Stimulated activated CD8-positive, alpha-beta memory T cell treated with anti-CD3 and anti-CD28 coated beads, Interleukin-15, amount 100 ng/mL, for 48 hours (primary cell): ENCODE measurements at places on chromosomes 5 and 9.
A peak's percentile ranks its signal among the peaks of the same experiment; 100 is the strongest.

DNA sequence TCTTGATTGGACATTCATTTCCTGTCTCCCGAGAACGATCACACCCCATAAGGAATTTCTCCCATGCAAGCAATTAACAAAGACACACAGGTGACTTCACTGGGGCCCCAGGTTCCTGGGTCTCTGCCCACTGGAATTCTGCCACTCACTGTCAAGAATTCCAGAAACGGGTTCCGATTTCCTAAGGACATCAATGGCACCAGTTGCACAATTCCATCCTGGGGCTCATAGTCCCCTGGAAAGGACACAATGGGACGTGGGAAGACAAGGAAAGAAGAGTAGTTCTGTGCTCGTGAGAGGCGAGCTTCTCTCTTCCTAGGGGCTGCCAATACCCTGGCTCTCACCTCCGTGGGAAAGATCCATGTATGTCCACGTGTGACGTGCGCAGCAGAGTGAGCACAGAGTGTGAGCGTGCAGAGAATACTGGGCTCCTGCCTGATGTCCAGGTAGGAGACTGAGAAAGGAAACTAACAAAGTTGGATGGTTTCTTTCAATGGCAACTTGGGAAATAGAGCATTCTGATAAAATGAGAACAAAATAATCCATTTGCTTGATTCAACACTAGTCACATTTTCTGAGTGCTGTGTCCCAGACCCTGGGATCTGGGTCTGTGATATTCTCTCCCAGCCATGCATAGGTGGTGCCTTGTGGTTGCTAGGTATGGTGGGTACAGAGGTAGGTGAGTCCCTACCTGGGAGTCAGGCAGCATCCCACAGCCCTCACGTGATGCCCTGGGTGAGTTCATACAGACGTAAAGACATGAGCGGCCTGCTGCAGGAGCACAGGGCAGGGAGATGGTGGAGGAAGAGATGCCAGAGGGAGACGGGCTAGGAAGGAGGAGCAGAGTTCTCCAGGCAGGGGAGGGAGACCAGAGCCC lies 159.8 kb downstream of the COL23A1 start:
- DNase-seq: no peak

GRCh38 chr5:160339406-160340130 lies 27.2 kb upstream of the CCNJL start:
- DNase-seq: no peak

DNA sequence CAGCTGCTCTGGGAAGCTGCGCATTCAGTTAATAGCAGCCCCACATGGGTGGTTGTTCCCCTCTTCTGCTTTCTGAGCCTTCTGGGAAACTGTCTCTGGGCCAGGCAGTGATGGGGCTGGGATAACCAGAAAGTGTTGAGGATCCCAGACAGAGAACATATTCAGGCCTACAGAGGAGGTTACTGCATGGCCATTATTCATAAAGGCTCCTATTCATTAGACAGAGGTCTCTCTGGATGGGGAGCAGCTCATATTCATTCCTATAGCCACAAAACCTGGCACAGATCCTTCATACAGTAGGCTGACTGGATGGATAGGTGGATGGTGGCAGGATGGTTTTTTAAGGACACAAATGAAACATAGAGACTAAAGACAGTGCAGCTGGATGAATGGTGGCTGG lies 76.3 kb downstream of the HSPA4 start:
- DNase-seq: no peak

DNA sequence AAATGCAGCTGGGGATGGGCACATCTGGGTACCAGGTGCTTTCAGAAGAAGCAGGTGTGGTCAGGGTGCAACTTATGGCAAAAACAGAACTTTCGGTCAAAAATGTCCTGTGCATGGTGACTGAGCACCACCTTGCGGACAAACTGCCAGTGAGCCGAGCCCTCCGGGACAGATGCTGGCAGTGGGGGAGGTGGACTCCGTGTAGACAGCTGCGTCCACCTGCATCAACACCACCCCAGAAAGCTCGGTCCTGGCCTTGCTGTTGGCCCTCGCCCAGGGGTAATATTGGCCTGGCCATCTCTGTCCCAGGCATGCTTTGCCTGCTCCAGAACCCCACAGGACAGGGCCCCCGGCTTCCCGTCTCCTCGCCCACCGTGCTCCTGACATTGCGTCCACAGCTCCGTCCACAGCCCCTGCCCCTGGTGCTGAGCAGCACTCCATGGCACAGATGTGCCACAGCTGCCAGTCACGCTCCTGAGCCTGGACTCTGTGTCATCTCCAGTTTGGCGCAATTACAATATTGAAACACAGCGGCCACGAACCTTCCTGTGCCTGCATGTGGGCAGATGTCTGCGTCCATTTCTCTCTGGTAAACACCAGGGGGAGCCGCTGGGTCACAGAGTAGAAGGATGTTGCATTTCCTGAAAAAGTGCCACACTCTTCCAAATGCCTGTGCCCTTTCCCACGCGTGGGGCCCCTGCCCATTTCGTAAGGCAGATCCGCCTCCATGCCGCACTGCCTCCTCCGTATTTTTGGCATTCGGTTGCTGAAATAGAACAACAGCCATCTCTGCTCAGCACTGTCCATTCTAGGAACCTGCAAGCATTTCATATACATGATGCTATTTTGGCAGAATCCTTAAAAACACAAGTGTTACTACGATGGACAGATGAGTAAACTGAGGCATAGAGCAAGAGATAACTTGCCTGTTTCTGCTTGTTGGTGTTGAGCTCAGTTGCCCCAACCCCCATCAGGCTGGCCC lies 33.4 kb upstream of the SLC6A19 start:
- DNase-seq: peak; percentile 15

DNA sequence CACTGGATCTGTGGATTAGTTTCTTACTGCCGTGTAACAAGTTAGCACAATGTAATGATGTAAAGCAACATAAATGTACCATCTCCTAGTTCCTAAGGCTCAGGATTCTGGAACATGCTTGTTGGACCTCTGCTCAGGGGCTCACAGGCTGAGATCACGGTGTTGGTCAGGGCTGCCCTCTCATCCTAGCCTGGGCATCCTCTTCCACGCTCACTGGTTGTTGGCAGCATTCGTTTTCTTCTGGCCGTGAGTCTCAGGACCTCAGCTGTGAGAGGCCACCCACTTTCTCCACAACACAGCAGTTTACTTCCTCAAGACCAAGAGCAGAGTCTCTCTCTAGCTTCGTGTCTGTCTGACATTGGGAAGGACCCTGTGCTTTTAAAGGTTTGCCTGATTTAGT lies 17.3 kb downstream of the RASGEF1C start:
- no peak for DNase-seq

GRCh38 chr5:143398451-143399237 lies 4.8 kb downstream of the NR3C1 start:
- no peak for DNase-seq

- no peak for DNase-seq
Measured at GRCh38 chr9:93585259-93585658, 8.9 kb downstream of the PHF2 start.

DNA sequence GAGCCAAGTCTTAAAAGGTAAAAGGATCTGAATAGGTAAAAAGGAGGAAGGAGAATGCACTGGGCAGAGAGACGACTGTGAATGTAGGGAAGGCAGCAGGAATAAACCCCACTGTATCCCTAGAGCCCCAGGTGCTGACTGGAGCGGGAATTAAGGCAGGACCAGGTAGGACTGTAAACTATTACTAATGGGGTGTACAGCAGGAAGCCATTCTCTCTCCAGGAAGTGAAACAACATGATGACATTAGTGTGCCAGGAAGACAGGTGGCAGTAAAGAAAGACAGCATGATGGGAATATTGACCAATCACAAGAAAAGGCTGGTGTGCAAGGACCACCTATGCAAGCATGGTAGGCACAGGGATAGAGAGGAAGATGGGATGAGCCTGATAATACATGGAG lies 433.0 kb downstream of the DNAH5 start:
- DNase-seq: no peak

GRCh38 chr5:175059687-175060211 lies 335.4 kb downstream of the MSX2 start:
- DNase-seq: no peak
